ENCODE measurements at places on chromosomes 7 and 10. TPM values are rescaled to one million over a fixed set of nuclear protein-coding genes. Genes with fewer than 3 reads are reported as not detected.

PLAU gene
- 0.60 TPM for total RNA-seq

MKI67 gene
- total RNA-seq: 159 TPM

LMOD2 gene
- total RNA-seq: not detected

HOXA11 gene
- not detected for total RNA-seq

MYL10 gene
- not detected for total RNA-seq

TRIM4 gene
- total RNA-seq: 22.1 TPM

CLRN3 gene
- total RNA-seq: not detected

GRCh38 chr7:110442381-110442837 is 648.5 kb upstream of the LRRN3 start:
- no peak for DNase-seq

GRCh38 chr7:77667459-77668086 is 28.7 kb upstream of the RSBN1L start:
- DNase-seq: no peak

- no peak for DNase-seq
These were observed 616.4 kb upstream of the MGMT start for GRCh38 chr10:128850647-128851046.

DNA sequence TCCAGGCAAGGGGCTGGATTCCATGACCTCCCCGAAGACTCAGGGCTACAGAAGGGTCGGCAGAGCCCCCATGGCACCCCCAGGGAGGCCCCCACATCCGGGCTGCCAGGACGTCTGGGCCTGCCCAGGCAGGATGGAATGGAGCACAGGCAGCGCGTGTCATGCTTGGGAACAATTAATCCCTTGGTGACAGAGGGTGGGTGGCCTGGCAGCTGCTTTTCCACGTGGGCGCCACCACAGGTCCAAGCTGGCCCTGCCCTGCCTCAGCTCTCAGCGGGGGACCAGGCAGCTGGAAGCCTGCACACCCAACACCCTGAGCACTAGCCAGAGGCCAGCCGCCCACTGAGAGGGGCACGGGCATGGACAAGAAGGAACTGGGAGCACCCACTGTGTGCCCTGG is 11.4 kb downstream of the ELN start:
- DNase-seq: no peak

DNA sequence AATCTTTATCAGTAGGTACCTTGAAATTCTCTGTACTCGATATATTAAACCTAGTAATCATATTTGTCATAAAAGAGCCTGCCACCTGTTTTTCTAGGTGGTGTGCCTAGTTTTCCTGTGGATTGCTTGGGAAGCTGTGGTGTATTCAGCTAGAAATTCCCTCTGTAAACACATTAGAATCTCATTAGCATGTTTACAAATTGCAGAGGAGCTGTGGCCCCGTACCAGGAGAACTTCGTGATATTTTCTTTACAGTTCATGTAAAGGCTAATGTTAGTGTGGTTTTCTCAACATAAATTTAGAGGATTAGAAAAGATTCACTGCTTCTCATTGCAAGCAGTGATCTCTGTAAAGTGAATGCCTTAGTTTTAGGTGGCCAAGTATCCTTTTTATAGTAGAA is 144.7 kb downstream of the CCSER2 start:
- DNase-seq: no peak

DNA sequence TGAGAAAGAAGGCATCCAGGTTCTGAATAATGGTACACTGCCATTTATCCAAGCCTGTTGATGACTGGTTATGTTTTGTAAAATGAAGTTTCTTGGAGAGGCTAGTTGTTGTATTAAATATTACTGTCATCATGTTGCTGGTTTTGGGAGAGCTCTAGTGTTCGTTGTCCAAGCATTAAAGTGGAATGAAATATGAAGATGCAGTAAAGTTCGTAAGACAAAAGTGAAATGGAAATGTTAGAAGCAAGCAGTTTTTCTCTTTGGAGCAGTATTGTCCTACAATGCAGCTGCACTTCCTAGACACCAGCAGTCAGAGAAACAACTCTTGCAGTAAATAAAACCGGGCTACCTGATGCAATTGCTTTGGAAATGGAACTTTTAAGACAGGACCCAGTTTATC is 156.8 kb upstream of the FZD1 start:
- DNase-seq: no peak

DNA sequence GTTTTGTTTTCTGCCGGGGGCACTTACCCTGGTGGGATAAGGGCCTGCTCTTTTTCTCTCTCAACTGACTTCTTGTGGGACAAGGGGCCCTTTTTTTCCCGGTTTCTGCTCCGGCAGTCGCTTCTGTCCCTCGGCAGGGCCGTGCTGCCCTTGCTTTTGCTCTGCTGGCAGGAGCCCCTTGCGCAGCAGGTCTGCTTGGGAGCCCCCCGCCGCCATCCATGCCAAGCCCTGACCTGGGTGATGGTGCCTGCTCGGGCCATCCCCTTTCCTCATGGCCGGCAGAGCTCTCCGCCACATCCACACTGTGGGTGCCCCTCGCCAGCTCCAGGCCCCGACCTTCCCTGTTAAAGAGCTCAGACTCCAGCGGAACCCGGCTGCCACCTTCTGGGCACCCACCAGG is 47.0 kb upstream of the ZNF32 start:
- no peak for DNase-seq

DNA sequence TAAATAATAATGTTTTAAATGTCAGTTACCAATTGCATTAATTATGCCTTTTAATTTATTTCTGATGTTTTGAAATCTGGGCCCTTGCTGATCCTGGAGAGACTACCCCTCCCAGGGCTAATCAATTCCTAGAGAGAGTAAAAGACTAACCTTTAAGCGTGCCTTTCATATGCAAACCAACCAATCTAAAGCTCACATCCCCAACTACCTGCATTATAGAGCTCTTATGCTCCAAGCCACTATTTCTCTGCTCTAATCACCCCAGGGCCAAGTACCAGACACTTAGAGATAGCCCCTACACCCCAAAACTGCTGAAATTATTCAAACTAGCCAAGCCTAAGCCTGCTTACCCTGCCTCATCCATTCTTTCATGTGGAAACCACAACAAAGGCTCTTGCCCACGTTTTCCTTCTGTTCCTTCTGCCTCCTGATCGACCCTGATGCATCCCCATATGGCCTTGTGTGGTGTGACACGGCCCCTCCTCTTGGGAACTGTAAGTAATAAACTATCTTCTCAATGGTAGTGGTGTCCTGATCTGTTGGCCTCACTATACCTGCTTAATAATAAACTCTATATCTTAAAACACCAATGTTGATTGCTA is 97.7 kb downstream of the HIBADH start:
- DNase-seq: no peak

GRCh38 chr7:781186-781849 is 51.0 kb upstream of the SUN1 start:
- DNase-seq: no peak

GRCh38 chr7:5687936-5688630 is 93.4 kb downstream of the RNF216 start:
- DNase-seq: no peak

GRCh38 chr10:46001187-46001756 is 29.0 kb downstream of the TIMM23 start:
- DNase-seq: no peak

- no peak for DNase-seq
These were observed 27.9 kb upstream of the ASCC1 start for GRCh38 chr10:72243822-72244437.

GRCh38 chr7:11394438-11394837 is 420.8 kb downstream of the PHF14 start:
- DNase-seq: no peak

All from activated T-helper 1 cell treated with anti-CD3 and anti-CD28 coated beads, Interleukin-12 subunit alpha, Interleukin-12 subunit beta, Interleukin-2, Interleukin-4 antibody, amounts not matched to agents 30 ng/mL and 10 ng/mL and 1 ng/mL, durations not matched to agents 14 hours and 24 hours and 36 hours (primary cell).